ENCODE measurements at places on chromosomes 11 and 22.

- DNase-seq: no peak
These were observed 29.8 kb upstream of the CD5 start for GRCh38 chr11:61072316-61073109.

GRCh38 chr22:44642096-44642644 is 59.8 kb upstream of the PRR5 start:
- no peak for DNase-seq

DNA sequence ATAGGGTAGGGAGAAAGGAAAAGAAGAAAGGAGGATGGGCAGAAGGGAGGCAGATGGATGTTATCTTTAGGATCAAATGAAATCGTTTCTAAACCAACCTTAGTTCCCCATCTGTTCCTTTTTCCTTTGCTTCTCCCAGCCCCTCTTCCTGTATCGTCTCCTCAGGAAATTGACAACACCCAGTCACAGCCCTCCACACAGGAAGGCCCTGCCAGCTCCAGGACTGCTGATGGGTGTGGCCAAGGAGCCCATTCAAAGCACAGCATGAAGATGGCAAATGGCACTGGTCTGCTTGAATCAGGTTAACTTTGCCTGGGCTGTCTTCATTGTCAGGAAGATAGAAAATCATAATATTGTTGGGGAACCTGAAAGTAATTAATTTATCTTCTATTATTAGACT is 164.8 kb downstream of the C11orf87 start:
- no peak for DNase-seq

DNA sequence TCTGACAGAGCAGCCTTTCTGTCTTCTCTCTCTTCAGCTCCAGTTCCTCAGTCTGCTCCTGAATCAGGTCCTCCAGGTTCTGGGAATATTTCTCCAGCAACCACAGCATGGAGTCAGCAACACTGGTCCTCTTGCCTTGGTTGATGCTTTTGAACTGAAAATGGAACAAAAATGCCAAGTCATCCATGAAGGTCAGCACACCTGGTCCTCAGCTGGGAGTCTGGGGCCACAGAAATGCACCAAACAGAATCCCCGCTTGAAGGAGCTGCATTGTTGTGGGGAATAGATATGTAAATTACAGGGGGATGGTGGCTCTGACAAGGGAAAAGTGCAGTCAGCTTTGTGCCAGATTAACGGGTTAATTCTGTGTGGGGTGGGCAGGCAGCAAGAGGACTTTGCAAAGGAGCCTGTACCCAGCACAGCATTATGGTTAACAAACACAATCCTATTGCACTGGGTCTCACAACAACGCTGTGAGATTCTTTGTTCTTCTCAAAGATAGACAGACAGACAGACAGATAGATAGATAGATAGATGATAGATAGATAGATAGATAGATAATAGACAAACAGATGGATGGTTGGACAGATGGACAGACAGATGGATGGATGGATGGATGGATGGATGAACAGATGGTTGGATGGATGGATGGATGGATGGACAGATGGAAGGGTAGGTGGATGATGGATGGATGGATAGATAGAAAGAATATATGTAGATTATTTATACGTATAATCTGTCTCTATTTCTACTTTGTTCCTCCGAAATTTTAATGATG is 33.8 kb upstream of the LRRC32 start:
- no peak for DNase-seq

DNA sequence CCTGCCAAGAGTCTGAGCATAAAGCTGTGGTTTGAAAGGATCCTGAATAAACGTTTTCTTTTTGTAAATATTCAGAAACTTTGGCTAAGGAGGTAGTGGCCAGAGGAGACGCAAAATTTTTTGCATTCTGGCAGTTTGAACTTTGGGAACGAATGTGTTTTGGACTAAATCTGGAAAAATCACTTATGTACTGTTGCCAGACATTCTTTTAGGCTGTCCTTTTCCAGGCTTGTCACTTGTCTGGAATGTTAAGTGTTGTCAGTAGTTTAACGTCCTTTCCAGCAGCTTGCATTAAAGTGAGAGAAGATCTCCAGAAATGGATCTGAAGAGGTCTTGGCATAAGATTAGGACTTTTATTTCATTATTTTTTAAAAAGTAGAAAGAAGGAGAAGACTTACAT is 18.5 kb downstream of the SPECC1L start:
- peak; percentile 82 for DNase-seq

- peak; percentile 45 for DNase-seq
These were observed 7.1 kb downstream of the MGAT3 start for GRCh38 chr22:39463931-39464390.

DNA sequence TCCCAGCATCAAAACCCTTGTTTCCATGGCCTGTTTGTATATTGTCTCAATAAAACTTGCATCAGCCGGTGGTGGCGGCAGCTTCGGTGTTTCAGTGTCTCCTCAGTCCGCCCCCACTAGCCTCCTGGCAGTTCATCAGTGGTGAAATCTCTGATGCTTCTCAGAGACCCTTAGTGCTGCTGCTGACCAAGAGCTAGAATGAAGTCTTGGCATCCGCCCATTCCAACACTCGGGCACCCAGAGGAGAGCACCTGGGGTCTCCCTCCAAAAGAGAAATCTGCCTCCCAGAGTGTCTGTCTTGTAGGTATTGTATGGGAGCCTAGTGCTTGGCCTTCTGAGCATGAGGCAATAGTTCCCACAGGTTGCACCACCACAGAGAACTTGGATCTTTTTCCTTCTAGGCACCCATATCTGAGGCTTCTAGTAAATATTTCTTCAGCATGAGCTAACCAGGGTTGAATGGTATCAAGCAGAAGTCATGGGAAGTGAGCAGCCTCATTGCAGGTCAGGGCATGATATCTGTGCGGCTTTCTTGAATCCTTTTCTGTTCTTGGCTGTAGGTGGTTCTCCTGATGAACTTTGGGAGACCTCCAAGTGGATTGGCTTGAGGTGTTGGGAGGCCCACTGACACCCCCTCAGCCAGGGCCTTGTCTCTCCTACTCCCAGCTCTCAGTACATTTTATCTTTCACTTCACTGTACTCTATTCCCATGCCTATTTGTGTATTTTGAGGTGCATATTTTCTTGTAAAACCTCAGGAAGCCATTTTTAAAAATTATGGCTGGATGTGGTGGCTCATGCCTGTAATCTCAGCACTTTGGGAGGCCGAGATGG is 13.2 kb upstream of the AIFM3 start:
- peak; percentile 37 for DNase-seq

GRCh38 chr22:48627966-48628365 is 1199.7 kb downstream of the BRD1 start:
- DNase-seq: no peak
